ENCODE measurements at places on chromosomes 4 and X.

GRCh38 chr4:110636171-110636679, 13.3 kb upstream of the PITX2 start:
- DNase-seq = no peak

DNA sequence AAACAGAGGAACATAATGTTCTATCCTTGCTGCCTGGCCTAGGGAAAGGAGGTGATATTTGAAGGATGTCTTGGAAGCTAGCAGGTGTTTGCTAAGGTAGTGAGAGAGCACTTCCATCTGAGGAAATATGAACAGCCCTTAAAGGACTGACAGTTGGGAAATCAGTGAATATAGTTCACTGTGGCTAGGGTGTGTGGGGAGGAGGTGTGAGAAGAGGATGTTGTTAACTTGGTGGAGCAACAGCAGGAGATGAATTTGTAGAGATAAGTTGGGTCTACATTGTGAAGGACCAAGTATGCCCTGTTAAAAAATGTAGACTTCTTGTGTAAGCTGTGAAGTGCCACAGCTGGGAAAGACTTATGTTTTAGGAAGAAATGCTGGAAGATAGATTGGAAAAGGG, 25.5 kb downstream of the TBC1D19 start:
- DNase-seq = no peak

DNA sequence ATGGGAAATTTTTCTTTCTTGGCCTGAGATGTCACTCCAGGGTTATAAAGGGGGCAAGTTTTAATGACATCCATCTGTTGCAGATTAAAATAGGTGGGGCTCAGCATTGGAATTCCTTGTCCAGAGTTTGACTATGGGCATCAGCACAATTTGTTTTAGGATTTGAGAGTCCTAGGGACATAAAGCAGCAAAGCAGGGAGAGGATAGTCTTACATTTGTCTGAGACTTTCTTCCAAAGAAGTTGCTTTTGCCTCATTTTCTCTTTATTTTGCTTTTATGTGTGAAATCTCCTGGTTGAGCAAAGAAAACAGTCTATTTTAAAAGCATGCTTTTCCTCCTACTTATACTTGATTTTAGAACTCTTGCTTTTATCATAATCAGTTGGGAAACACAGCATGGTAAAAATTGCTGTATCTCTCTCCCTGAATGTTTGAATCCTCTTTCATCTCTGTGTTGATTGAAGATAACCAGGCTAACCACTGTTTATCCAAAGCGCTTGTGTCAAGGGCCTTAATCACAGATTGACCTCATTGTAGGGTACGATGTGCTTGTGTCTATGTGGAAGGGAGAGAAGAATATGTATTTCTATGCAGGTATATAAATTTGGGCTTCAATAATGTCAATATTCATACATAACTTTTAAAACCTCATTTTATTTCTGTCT, 121.5 kb downstream of the ANK2 start:
- DNase-seq = no peak

- DNase-seq = peak; percentile 76
Observed at GRCh38 chrX:139826065-139827044, 106.5 kb downstream of the ATP11C start.

DNA sequence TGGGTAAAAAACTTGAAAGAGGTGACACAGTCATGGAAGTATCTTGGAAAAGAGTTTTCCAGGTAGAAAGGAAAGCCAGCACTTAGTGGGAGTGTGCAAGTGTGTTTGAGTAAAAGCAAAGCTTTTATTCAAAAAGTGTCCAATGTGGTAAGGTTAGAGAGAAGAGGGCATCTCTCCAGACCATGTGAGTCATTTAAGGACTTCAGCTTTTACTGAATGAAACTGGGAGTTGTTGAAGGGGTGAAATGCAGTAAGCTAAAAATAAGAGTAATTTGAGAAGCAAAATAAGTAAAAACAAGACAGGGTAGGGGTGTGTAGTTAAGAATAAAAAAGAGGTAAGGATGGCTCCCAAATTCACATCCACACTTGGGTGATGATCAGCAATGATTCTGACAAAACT, 238.9 kb downstream of the SLC7A11 start:
- DNase-seq = no peak

DNA sequence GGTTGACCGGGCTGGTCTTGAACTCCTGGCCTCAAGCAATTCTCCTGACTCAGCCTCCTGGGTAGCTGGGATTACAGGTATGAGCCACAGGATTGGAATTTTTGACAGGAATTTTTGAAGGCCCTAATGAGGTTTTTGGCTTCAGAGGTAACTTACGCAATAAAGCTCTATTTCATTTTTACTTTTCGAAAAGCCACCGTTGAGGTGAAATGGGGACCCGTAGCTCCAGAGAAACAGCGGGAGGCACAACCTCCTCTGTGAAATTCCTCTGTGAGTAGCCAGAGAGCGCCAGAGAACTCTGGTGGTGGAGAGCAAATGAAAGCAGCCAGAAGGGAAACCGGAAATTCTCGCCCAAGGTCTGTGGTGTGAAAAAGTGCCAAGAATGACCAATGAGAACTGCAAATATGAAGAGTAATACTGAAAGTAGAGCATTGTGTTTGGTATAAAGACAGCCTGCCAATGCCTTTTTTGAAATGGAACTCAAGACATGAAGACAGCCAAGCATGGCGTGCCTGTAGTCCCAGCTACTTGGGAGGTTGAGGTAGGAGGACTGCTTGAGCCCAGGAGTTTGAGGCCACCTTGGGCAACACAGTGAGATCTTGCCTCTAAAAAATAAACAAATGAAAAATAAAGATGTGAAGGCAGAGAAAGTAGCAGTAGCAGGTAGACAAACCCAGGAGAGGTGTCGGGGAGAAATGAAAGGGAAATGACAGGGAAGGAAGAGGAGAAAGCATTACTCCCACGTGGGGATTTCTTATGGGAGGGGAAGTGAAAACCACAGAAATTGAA, 33.0 kb upstream of the TMEM131L start:
- peak; percentile 71 for DNase-seq

GRCh38 chr4:24774452-24774851, 20.9 kb upstream of the SOD3 start:
- DNase-seq = peak; percentile 81

DNA sequence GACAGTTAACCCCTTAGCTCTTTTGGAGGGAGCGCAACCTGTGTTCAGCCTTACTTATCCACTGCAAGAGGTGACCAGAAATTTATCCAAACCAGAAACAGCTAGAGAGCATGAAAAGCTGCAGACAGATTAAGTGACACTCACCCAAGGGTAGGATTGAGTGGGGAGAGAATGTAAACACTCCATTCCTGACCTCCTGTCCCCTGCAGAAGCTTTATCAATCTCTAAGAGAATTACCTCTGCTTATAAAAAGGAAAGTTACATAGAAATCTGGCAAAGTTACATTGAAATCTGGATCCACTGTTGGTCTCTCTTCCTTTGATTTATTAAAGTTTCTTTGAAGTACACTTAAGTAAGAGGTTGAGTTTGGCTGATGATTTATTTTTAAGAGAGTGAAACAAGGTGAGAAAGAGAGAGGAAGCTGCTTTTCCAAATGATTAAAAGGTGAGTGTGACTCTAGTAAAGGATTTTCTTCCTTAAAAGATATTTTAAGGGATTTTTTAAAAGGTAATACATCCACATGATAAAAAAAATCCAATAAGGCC, 112.3 kb downstream of the ANAPC4 start:
- DNase-seq = no peak

DNA sequence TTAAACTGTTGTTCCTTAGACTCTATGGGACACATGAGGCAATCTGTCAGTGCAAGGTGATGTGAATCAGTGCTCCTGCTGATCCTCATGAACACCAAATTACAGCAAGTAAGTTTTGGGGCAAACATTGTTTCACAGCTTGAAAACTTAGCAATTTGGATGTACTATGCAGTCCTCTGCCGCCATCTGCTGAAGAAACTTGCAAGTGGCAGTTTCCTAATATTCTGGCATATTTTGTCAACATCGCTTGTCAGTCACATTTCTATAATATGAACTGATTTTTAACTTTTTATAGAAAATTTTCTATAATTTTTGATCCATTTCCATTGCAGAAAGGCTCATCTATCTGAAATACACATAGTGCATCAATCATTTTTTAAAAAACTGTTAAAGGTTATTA, 56.3 kb downstream of the ZAR1 start:
- DNase-seq = peak; percentile 21

GRCh38 chrX:70196961-70197720, 19.9 kb downstream of the DGAT2L6 start:
- peak; percentile 62 for DNase-seq

- DNase-seq = no peak
Observed at GRCh38 chr4:41214825-41215146, 444 bp upstream of the APBB2 start.

DNA sequence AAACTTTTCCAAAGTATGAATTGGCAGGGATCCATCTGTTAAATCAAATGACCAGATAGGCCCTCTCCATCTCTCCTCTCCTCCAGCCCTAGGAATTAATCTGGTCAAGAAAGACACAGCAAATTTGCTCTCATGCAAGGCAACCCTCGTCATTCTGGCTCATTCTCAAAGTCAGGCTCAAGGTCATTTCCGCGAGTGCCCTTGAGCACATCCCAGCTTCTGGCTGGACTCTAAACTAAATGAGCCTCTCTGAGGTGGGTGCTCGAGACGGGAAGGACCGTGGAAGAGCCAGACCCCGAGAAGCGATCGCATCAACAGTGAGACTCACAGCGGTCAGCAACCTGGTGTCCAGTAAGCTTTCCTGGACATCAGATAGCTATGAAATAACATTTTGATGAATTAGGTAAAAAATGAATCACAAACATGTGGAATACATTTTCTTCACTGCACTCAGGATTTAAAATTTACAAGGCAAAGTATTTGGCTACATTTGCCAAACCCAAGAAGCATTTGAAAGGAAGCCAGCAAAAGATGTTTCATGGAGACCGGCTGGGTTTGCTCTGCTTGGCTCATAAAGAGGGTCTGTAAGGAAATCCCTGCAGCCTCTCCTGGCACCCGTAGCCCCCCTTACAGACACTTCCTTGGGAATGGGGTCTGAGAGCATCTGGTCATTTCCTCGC, 121.0 kb downstream of the ENPP6 start:
- no peak for DNase-seq

DNA sequence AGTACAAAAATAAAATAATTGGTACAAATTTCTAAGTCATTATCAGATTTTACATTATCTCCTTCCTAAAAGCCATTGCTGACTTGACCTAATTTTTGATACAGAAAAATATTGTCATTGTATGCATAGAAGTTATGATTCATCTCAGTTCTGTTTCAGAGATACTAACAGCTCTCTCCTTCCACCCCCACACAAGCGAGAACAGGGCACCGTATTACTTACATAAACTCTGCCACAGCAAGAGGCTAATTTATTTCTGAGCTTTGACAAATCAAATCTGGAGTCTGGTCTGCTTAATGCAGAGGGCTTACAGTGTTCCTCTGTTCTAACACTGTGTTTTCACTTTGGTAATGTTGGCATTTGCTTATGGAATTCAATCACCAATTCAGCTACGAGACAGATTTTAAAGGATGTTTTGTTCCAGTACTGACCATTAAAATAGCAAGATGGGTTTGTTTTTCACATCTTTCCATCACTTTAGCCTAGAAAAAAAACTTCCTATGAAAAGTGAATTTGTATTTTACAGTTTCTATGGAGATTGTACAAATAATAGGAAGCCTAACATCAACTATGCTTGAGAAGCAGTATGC, 181.8 kb downstream of the USP46 start:
- DNase-seq = no peak
